Upper lobe of left lung (tissue), 6 donors: ENCODE measurements at places on chromosomes 2 and 18.
A peak's percentile ranks its signal among the peaks of the same experiment; 100 is the strongest.

DNA sequence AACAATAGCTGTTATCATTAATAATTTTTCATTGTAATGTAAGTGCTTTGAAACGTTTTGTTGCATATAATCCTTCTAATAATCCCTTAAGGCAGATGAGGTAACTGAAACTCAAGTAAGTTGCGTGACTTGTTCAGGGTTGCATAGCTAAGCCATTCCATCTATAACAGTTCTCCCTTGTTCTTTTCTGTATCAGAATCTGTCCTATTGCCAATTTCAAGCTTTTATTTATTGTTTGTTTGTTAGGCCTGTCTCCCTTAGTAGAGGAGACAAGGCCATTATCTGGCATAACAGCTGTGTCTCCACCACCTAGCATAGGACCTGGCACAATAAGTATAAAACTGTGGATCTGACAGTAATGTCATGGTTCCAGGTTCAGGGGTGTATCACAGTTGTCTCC lies 19.4 kb downstream of the BABAM2 start:
- no peak for DNase-seq

DNA sequence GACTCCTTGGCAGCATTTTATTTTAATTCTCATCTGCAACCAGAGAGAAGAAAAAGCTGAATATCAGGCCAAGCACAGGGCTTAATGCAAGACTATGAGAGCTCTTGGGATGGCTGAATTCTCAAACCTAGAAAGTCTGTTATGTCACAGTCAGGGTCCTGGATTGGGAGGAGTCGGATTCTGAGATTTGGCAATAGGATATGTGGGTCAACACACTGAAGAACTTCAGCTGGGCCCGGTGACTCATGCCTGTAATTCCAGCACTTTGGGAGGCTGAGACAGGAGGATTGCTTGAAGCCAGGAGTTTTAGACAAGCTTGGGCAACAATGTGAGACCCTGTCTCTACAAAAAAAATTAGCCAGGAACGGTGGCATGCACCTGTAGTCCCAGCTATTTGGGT lies 102.4 kb downstream of the COL3A1 start:
- DNase-seq: no peak

DNA sequence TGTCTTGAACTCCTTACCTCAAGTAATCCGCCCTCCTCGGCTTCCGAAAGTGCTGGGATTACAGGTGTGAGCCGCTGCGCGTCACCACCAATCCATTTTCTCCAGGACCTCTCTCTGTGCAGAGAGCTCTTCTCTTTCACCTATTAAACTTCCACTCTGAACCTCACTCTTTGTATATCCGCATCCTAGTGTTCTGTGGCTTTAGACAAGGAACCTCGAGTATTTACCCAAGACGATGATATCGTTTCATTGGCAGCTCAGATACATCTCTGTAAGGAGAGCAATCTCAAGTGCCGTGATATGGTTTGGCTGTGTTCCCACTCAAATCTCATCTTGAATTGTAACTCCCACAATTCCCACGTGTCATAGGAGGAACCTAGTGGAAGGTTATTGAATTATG lies 15.1 kb upstream of the WDR33 start:
- DNase-seq: peak; percentile 24

DNA sequence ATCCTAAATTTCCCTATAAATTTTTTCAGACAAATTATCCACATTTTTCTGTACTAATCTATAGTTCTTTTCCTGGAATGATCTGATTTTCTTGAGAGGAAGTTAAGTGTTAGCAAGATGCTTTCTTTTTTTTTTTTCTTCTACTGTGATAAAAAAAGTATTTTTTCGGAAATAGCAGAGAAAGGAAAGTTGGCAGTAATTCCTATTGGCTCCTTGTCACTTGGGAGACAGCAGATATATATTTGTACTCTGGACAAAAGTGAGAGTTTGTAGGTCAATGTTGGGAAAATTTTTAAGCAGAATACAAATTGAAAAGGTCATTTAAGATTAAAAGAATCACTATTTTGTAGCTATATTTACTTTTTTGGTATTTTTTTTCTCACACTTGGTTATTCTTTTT lies 635.7 kb upstream of the NRXN1 start:
- no peak for DNase-seq

- DNase-seq: peak; percentile 84
These were observed 9.3 kb downstream of the GGCX start for GRCh38 chr2:85551698-85552678.

- no peak for DNase-seq
These were observed 177.1 kb upstream of the KLHL29 start for GRCh38 chr2:23207871-23208270.

DNA sequence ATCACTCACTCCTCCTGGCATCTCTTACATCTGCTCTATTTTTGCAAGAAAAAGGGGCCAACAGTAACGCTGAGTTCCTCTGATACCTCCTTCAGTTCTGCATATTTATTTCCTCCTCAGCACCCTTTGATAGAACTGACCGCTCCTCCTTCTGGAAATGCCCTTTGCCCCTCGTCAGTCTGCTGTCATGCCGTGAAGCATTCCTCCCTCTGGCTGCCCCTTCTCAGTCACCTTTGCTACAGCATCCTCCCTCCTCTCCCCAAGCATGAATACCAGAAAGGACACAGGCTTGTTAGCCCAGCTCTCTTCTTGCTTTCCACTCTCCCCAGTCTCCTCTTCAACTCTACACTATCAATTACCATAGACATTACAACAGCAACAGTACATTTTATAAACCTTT lies 135.4 kb downstream of the NBAS start:
- no peak for DNase-seq

DNA sequence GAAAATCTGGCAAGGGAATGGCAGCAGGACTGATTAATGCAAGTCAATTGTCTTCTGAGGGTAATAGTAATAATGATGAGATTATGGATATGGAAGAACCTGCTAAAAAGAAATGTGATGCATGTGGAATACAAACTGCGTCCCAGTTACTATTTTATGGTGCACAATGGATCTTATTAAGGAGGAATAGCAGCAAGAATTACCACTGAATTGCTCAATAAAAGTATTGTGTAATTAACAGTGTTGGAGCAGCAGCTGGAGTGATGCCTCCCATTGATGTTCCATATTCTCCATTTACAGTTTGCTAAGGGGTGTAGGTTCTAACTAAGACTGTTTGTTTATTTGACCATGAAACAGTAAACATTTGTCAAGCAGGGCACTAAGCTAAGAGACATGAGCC lies 167.9 kb downstream of the HRH4 start:
- no peak for DNase-seq

DNA sequence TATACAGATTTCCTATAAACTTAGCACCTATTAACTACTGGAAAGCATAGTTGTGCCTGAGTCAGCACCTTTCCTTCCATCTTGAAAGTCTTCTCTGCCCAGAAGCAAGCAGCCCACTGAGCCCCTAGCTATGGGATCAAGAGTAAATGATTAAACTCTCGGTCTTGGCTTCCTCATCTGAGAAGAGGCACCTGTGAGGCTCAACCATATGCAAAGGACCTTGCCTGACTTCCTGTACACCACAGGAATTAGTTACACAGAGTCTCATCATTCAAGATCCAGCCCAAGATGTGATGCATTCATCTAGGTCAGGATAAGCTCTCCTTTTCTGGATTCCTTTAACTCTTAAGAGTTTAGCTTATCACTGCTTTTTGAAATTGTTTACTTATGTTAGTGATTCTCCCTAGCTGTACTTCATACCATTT lies 96.0 kb downstream of the CDH2 start:
- no peak for DNase-seq

DNA sequence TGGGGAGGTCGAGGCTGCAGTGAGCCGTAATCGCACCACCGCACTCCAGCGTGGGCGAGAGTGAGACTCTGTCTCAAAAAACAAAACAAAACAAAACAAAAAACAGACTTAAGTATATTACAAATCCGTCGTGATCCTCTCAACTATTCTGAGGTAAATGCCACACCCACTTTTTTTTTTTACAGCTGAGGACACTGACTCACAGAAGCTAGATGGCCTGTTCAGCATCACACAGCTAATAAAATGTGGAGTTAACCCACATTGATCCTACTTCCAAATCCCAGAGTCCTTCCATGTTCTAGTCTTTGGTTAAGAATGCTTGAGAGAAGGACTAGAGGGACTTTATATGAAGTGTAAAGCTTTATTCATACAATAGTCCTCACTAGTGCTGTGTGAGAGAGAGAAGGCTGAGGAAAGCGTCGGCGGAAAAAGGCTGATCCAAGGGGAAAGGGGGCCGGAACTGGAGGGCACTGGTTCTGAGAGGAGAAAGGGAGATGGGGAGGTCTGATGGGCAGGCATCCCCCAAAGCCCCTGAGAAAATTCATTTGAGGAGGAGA lies 627 bp downstream of the RNF25 start:
- no peak for DNase-seq

DNA sequence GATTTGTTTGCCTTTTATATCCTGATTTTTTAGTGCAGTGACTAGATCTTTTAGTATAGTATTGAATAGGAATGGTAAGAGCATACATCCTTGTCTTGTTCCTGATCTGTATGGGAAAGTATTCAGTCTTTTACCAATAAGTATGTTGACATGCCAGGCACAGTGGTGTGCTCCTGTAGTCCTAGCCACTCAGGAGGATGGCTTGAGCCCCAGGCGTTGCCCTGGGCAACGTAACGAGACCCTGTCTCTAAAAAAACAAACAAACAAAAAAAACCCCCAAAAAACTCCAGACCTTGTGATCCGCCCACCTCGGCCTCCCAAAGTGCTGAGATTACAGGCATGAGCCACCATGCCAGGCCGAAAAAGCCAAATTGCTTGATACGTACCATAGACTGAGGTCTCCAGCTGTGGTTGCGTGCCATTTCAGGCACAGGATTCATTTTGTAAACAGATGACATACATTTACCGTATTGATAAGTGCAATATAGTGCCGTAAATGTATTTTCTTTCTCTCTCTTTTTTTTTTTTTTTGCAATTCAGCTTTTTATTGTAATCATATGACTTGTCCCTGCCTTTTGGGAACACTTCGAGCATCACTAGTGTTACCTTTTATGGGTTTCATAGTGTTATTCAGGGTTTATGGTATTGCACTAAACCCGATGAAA lies 18.5 kb downstream of the BIRC6 start:
- DNase-seq: no peak

GRCh38 chr2:44948565-44949328 lies 7.2 kb downstream of the SIX3 start:
- no peak for DNase-seq

- DNase-seq: no peak
These were observed 29.9 kb downstream of the HPCAL1 start for GRCh38 chr2:10332402-10333246.

- no peak for DNase-seq
These were observed 16.2 kb downstream of the INPP4A start for GRCh38 chr2:98460573-98461497.

- peak; percentile 13 for DNase-seq
These were observed 50.8 kb upstream of the MYCN start for GRCh38 chr2:15889442-15890123.

DNA sequence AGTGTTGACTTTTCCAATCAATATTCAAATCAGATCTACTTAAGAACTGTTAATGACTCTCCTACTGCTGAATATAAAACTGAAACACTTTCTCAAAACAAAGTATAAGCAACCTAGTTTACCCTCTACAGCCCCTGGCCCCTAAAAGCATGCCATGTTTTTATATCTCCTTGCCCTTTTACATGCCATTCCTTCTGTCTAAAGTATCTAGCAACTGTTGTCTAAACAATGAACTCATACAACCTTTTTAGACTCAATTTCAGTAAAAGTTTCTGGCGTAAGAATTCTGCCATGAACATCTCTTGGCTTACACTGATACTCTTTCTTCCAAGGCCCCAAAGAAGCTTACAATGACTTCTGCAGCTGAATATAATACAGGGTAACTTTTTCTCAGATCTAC lies 47.8 kb upstream of the GPR75 start:
- no peak for DNase-seq

- DNase-seq: no peak
These were observed 17.2 kb upstream of the UGT1A9 start for GRCh38 chr2:233654501-233654900.

DNA sequence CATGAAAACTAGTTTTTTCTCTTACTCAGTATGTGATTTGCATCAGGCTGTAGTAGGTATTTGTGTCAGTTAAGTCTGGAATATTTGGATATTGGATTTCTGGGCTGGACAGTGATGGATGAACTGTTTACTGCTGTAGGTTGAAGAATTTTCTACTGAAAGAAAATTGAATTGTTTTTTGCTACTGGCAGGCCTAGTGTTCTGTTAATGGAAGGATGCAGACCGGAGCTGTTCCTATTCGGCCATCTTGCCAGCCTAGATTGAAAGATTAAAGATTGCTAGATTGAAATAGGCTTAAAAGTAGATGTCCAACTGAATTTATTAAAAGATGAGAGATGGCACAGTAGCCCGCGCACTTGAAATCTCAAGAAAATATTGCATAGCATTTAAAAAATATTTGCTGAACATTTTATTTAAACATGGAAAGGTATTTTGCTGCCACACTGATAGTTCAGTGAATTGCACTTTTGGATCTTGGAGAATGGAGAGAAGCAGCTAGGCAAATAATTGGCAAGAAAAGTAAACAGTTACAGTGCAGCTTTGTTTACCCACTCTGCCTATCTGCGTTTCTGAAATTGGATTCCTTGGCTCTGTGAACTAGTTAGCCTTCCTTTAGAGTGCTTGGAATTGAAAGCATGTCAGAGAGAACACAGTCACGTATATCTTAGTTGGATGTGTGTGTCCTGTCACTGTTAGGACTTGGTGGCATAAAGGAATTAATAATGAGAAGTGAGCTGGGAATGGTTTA lies 54.1 kb downstream of the EPB41L5 start:
- no peak for DNase-seq

DNA sequence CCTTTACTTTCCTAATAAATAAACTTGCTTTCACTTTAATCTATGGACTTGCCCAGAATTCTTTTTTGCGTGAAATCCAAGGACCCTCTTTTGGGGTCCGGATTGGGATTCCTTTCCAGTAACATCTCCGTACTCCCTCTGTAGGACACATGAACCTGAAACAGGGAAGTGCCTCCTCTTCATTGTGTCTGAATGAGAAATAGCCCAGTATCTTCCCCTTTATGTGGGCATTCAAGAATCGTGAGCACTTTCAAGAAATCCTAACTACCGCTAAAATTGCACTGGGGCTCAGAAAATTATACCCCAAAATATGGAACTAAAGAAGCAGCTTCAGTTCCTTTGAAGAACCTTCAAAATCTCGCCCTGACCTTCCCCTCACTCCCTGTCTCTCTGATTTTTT lies 7.8 kb upstream of the POMC start:
- DNase-seq: no peak

GRCh38 chr2:202104286-202104870 lies 31.3 kb downstream of the KIAA2012 start:
- DNase-seq: peak; percentile 30

DNA sequence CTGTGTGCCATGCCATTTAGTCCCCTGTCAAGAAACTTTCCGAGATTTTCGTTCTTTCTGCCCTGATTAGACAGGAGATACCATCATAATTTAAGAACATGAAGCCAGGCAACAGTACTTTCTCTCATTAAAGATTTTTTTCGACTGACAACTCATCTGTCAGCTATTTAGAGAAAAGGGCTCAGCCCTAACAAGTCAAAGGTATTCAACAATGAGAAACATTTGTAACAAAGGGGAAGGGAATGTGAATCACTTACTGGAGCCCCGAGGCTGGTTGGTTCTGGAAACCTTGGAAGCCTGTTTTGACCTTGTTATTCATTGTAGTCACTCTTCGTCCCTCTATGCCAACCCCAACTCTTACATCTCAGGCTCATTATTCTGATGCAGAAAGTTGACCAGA lies 199.4 kb downstream of the SPP2 start:
- DNase-seq: no peak
